ENCODE measurements at places on chromosomes 3 and 15.

DNA sequence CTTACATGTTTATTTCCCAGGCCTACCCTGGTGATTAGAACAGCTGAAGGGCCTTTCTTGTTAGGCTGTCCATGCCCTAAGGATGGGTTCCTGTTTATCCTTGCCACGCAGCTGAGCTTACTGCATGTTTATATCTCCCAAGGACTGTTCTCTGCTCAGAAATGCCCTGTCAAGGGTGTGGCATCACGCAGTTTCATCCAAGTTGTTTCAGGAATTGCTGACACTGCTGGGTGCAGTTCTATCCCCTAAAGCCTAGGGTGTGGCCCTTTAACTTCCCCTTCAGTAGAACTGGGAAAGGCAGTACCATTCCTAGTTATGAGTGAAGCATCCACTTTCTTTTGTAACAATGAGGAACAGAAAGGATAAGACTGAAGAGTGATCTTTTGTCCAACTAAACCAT, 5.0 kb downstream of the ELL3 start:
- no peak for DNase-seq

DNA sequence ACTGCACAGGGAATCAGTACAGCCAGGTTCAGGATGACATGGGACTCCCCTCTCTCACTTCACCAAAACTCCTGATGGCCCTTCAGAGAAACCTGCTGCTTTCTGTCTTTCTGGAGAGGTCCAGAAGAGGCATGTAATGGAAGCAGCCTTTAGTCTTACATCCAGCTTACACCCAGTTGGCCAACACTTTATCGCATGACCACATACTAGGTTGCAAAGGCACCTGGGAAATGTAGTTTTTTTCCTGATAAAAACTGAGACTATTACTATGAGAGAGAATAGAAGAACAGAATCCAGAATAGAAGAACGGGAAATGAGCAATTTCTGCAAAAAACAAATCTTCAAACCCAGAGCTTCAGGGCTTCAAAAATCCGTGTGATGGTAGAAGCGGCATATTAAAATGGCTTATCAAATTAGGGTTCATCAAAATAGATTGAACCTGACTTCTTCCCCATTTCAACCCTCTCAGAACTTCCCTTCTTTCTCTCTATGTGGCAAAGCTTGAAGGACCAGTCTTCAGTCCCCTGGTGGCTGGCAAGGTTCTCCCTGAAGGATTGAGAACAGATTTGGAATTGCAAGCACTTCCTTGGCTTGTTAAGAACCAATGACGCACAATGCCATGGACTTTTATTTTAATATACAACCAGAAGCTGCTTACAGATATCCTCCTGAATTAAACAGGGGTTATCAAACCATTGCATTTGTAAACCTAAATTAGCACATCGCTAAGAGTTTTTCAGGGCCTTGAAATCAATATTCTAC, 34.4 kb downstream of the CORO2B start:
- no peak for DNase-seq

- DNase-seq: no peak
These were observed 40.8 kb upstream of the ABHD17C start for GRCh38 chr15:80654299-80654698.

- no peak for DNase-seq
These were observed 147.7 kb upstream of the GALNT15 start for GRCh38 chr3:16026753-16027152.

GRCh38 chr3:16916840-16917239, 32.1 kb downstream of the PLCL2 start:
- no peak for DNase-seq

DNA sequence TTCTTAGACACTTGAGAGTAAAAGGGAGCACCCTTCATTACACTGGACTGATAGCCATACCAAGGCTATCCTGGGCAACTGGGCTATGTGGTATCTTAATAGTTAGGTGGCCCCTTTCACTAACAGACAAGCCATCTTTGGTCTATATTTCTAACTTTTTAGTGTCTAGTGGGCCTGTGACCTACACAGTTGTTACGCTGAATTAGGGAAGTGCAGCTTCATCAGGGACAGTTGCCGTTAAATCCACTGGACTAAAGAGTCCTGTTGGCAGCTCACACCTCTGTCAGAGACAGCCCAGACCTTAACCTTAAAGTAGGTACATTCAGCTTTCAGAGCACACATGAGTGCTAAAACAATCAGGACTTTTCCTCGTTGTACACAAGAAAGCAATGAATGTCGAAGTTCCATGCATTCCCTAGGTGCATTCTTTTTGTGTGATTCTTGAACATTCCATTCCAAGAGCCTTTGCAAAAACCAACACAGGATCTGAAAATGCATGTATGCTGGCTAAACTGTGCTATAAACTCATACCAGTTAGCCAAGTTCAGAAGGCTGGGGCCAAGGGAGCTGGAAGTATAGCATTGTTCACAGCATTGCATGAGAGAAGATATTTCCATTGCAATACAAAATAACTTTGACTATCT, 230.2 kb upstream of the EIF1B start:
- no peak for DNase-seq

- no peak for DNase-seq
These were observed 63.2 kb downstream of the IQGAP1 start for GRCh38 chr15:90451053-90451850.

DNA sequence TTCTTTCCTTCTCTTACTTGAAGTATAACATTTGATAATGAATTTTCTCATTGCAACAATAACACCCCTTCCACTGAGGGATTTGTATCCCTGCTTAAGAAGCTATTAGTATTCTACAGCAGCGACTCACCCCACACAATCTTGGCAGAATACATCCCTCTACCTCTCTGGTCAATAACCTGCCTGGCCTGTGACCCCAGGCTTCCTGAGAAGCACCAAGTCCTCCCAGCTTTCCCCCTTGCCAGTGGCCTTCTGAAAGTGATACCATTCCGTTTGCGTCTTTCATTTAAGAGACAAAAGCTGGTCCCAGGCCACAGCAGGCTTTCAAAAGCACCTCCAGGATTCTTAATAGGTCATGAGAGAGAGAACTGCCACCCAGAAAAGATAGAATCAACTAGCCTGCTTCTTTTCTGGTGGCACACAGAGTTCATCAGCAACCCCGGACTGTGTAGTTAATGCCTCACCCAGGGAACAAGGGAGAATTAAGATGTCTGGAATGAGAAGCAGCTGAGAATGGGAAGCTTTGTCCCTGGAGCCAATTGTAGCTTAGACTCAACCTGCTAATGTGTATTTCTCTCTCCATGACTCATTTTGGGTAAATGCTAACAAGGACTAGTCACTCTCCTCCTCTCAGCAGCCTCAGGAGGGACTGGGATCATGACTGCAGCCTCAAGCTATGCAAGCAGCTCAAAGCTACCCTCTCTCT, 101.0 kb upstream of the CPNE4 start:
- DNase-seq: no peak

DNA sequence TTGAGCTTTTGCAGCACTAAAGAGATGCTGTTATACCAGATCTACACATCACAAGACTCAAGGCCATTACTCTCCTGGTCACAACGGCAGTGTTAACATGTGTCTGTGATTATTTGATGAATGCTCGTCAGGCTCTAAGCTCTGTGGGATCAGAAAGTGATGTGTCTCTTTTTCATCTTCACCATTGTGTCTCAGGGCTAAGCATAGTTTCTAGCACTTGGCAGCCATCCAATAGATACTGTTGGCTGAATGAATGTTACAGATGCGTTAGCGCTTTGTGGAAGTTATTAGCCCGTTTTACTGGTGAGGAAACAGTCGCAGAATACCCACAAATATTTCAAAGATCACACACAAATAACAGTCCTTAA, 1.2 kb upstream of the FAM81A start:
- DNase-seq: no peak

- peak; percentile 28 for DNase-seq
These were observed 25.5 kb upstream of the HACD2 start for GRCh38 chr3:123610331-123610730.

DNA sequence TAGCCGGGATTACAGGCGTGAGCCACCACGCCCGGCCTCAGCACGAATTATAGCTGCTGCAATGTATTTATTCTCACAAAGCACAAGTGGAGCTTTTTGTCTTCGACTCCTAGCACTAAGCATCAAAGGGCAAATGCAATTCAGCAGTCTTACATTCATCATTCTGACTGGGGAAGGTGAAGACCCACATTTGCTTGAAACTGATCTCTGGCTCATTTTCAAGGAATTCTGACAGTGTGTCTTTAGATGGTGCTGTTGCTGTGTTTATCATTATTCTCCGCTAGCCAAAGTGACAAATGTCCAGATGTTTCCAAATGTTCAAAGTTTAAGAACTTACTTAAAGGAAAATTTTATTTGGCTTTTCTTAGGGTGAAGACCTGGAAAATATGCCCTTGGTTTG, 55.9 kb downstream of the SGO1 start:
- DNase-seq: no peak

DNA sequence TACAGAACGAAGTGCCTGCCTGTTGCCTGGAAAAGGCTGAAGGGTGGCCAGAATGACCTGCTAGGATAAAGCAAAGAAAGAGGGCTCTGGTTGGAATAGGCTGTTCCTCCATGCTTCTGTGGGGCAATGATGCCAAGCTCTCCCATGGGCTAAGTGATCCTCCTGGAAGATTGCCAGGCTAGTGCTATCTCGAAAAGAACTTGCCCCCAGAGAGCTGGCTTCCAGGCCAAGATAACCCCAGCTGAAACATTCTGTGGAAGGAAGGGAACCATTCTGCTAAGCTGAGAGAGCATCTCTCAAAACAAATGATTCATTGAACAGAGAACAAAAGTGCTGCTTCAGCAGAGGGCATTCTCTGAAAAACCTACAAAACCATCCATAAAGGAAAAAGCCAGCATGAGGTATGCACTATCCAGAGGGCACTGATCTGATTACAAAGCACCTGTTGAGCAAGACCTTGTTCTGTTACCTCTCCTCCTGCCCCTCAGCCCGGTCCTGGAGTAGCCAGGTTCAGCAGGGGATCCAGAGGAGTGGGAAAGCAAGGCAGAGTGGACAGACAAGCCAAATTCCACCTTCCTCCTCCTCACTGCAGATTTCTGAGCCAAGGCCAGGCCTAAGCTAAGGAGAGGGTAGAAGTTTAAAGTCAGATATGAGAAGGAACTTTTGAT, 31.9 kb upstream of the SPRED1 start:
- no peak for DNase-seq

GRCh38 chr3:156819842-156820691, 6.1 kb upstream of the LEKR1 start:
- DNase-seq: no peak

DNA sequence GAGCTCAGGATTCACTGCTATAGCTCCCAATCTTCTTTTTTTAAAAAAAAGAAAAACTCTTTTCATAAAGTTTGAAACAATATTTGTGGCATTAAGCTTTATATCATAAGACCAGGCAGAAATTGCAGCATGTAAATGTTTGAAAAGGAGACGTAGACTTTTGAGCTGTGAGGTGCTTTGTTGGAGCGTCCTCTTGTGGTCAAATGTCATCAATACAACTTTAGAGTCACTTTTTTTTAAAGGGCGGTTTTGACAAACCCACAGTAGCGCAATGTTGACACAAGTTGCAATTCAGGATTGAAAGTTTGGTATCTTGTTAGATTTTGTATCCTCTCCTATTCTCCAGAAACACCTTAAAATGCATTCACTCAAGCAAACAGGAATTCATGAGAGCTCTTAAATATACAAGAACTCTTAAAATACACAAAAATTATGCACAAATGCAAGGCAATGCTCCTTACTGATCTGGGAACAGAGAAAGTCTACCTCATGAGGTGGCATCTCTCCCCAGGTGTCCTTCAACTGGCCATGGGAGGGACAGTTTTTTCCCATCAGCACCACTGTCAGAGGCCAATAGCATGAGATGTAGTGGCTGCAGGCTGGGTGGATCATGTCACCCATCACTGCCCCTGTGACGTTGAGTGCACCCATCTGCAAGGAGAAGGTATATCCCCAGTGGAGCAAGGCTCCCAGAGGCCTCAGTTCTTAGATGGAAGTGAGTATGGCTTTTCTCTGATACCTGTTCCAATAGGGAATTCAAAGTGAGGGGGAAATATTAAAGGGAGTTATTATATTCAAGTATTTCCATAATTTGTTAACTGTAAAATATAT, 70.7 kb downstream of the ANXA2 start:
- DNase-seq: no peak

GRCh38 chr3:149374391-149374790, 3.1 kb downstream of the TM4SF1 start:
- no peak for DNase-seq

- no peak for DNase-seq
These were observed 403.8 kb upstream of the EPHA3 start for GRCh38 chr3:88703501-88704059.

- no peak for DNase-seq
These were observed 18.9 kb upstream of the ACAP2 start for GRCh38 chr3:195461594-195462307.

DNA sequence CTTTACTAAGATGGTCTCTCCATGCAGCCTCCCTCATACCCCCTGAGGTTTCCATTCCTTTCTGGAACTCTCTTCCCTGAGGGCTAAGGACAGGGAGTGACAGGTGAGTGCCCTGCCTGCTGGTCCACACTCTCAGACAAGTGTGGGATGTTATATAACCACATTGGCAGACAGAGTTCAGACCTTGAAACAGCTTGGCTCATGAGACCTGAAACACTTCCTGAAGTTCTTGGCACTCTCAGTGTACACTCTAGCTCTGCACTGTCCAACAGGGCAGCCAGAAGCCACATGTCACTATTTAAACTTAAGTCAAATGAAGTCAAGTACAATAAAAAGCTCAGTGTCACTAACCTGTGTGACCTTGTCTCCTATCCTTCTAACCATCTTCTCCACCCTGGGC, 188.5 kb downstream of the ZNF621 start:
- DNase-seq: no peak

- DNase-seq: no peak
These were observed 97.9 kb downstream of the APBA2 start for GRCh38 chr15:28983432-28984311.

GRCh38 chr3:107684431-107684925, 161.7 kb downstream of the BBX start:
- DNase-seq: no peak

GRCh38 chr3:63706321-63707085, 54.0 kb downstream of the SNTN start:
- no peak for DNase-seq

- DNase-seq: no peak
These were observed 103.4 kb downstream of the CNTN3 start for GRCh38 chr3:74511078-74511477.

DNA sequence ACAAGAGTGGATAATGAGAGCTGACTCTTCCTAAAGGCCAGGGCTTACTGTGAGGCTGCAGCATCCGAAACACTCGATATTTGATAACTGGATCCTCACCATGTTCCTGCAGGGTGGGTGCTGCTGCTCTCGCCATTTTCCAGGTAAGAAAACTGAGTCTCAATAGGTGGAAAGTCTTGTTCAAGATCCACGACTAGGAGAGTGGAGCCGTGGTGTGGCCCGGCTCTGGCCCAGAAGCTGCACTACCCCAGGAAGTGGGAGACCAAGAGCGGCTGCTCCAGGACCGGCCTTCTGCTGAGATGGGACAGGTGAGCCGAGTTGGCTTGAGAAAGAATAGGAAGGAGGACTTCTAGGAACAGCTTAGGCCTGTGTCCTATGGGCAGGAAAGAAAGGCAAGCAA, 121.6 kb downstream of the SMAD6 start:
- DNase-seq: no peak

- DNase-seq: no peak
These were observed 60.0 kb downstream of the AKAP13 start for GRCh38 chr15:85440451-85440850.

- DNase-seq: no peak
These were observed 249.7 kb downstream of the KCNMB2 start for GRCh38 chr3:178785961-178786360.

GRCh38 chr3:46500656-46501635, 3.2 kb downstream of the RTP3 start:
- no peak for DNase-seq

GRCh38 chr3:16343101-16343500, 78.1 kb downstream of the OXNAD1 start:
- DNase-seq: no peak

- no peak for DNase-seq
These were observed 166.8 kb upstream of the LRRN1 start for GRCh38 chr3:3632449-3632848.

Measured in GM19239 (cell line).